Right forelimb (tissue), 1 donor: ENCODE measurements at places on chromosomes 11 and 22.
A peak's percentile ranks its signal among the peaks of the same experiment; 100 is the strongest.

DNA sequence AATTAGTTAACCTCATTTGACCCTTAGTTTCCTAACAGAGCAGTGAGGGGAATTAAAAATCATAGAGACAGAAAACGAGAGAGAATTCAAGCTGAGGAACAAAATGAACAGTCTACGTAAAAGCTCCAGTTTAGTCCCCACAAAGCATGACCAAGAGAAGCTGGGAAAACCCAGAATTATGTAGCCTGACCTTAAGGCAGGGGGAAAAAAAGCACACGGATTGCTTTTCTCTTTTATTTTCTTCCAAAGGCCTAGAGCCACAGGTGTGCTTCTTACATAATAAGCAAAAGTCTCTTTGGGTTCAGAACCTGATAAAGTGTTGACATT, 514 bp upstream of the AMBRA1 start:
- DNase-seq = no peak

DNA sequence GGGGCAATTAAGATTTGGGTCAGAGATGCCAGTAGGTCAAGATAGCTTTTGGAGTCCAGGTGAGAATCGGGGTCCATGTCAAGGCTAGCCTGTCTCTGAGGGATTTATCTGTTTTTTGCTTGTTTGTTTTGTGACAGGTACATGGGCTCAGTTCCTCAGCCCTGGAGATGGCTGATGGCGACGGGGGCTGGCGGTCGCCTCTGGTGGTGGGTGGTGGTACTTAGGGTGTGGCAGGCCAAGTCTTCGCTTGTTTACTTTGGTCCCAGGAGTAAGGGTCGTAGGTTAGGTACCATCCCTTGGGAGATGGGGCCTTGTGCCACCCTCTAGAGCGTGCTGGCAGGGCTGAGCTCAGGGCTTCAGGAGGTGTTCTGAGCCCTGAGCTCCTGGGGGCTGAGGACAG, 4.7 kb downstream of the SLC25A45 start:
- DNase-seq = no peak

DNA sequence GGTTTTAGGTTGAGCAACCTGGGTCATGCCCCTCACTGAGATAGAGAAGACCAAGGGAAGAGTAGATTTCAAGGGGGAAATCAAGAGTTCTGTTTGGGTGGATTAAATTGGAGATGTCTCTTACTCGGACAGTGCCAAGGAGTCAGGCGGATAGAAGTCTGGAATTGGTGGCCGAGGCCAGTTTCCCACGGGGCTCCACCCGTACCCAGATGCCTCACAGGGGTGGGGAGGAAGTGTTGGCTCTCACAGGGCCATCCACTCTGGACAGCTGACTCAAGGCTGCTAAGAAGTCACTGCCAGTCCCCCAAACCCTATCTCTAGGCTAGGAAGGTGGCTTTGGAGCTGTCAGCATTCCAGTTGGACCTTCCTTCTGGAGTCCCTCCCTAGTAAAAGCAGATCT, 79.1 kb upstream of the TIMP3 start:
- no peak for DNase-seq

DNA sequence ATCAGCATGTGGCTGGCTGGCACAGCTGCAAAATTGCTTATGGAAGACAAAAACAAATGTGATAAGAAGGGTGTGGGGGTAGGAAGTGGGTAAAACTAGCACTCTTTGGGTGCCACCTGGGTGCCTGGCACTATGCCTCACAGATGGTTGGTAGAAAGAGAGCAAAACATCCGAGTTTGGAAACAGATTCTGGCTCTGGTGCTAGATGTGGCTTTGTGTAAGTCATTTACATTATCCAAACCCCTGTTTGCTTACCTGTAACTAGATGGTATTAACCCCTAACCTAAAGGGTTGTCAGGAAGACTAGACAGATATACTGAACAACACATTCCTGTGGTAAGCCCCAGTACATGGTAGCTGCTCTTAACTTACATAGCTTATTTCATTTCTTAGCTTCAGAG, 905.6 kb downstream of the DLG2 start:
- DNase-seq = no peak

- DNase-seq = no peak
These were observed 40.2 kb downstream of the RPL27A start for GRCh38 chr11:8722809-8723208.

GRCh38 chr11:119094816-119095065, 6.9 kb downstream of the DPAGT1 start:
- DNase-seq = no peak

- no peak for DNase-seq
These were observed 5.2 kb upstream of the PES1 start for GRCh38 chr22:30596886-30597285.

DNA sequence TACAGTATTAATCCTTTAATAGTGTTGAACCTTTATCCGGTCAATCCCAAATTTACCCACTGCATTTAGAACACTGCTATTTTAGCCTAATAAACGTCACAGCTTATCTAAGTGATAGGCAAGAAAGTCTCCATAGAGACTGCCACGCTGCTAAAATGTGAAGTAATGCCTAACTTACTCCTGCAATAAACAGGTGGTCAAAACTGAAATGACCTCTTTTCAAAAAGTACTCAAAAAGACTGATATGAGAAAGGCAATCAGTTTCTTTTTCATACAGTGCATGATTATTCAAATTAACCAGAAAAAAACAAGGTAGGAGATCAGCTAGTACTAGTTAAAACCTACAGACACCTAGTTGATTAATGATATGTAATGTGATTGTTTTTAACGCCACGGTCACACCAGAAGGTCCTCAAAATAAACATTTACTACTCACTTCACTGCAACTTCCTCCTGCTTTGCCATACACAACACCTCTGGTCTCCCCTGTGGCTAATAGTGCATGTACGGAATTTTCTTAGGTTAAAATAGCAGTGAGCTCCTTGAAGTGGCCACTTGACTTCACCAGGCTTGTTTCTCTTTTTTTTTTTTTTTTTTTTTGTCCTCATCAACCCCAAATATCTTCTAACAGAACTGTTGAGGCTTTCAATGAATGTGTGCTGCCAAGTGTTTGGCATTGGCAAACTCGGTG, 8.8 kb downstream of the ATP5MG start:
- DNase-seq = no peak

DNA sequence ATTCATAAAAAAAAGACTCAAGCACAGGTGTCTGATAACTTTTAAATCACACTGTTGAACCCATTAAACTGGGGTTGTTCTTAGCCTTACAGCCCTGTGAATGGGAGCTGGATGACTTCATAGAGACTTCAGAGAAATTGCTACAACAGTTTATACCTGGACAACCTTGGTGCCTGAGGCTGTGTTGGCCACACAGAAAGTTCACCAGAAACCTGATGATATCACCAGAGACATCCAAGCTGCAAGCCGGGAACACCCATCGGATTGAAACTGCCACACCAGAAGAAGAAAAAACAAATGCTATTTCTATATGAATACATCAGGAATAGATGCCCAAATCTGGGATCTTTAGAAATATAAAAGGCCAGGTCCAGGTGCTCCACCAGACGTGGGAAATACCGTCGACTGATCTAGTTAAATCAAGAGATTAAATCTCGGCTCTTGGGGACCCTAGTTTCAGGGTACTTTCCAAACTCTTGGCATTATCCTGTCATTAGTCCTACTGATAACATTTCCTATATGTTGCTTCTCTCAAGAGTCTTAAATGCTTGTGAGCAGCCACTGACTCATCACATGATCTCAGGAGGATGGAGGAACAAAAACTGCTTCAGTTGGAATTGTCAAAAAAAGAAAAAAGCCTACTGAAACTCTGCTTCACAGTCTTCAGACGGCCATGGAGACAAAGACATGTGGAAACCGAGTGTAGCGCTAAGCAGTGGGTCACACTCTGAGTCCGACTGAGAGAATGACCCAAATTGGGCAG, 28.6 kb upstream of the APOL5 start:
- no peak for DNase-seq

- no peak for DNase-seq
These were observed 305.9 kb downstream of the BRD1 start for GRCh38 chr22:49521787-49522224.

DNA sequence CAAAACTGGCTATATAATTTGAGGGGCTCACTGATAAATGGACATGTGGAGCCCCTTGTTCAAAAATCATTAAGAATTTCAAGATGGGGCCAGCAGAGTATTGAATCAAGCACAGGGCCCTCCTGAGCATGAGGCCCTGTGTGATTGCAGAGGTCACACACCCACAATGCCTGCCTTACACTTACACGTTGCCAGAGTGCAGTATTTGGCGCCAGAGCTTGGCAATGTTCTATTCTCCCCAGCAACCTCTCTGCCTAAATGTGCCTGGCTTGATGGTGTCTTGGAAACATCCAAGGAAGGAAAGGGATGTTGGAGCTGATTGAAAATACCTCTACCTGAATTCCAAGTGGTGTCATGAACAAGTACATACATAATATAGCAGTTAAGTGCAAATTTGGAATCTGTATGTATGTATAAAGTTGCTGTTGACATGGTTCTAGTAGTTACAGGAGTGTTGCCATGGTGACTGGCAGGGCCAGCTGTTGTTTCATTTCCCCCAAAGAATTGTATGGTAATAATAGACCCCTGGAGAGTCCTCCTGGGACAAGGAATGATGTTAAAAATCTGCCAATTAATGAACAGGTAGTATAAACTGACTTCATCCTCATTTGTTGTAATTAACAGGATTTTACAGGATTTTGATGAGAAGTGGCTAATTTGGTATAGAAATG, 205.7 kb upstream of the NAV2 start:
- DNase-seq = no peak

DNA sequence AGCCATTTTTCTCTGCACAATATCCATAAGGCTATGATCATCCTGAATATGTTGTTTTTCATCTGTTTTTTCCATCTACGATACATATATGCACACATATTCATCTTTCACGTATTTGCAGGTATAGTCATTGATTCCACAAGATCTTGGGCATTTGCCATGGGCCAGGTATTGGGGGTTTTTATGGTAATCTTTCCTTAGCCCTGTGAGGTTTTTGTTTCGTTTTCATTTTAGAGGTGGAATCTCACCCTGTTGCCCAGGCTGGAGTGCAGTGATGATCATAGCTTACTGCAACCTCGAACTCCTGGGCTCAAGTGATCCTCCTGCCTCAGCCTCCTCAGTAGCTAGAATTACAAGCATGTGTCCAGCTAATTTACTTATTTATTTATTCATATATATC, 20.0 kb downstream of the CD6 start:
- no peak for DNase-seq

DNA sequence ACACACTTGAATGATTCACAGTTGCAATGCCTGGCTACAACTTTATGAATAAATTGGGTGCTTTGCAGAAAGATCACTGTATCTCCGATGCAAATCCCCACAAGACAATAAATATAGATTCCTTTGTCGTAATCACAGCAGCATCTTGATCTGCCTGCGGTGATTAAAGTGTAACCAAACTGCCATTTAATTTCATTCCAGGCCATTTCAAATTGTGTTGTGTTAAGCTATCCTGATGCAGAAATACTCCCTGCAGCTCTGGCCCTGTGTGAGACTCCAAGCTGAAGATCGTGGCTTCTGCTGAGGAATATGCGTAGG, 40.8 kb upstream of the B3GAT1 start:
- peak; percentile 7 for DNase-seq

DNA sequence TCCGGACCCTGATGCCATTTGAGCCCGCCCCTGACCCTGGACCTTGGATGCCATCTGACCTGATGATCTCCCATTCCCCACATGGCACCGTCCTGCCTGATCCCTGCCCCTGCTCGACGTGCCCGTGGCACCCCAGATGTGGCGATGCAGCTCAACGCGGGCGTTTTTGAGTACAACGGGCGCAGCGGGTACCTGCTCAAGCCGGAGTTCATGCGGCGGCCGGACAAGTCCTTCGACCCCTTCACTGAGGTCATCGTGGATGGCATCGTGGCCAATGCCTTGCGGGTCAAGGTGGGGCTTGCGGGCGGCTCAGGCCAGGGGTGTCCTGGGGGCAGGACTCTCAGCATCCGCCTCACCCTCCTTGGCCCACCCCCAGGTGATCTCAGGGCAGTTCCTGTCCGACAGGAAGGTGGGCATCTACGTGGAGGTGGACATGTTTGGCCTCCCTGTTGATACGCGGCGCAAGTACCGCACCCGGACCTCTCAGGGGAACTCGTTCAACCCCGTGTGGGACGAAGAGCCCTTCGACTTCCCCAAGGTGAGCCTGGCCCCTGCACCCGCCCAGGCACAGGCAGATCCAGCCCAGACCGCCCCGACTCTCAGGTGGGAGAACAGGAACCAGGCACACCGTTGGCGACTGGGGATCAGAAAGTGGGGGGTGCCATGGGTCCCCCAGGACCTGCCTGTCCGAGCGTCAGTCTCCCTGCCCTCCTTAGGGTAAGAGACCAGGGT, 11.1 kb downstream of the PLCB3 start:
- no peak for DNase-seq

DNA sequence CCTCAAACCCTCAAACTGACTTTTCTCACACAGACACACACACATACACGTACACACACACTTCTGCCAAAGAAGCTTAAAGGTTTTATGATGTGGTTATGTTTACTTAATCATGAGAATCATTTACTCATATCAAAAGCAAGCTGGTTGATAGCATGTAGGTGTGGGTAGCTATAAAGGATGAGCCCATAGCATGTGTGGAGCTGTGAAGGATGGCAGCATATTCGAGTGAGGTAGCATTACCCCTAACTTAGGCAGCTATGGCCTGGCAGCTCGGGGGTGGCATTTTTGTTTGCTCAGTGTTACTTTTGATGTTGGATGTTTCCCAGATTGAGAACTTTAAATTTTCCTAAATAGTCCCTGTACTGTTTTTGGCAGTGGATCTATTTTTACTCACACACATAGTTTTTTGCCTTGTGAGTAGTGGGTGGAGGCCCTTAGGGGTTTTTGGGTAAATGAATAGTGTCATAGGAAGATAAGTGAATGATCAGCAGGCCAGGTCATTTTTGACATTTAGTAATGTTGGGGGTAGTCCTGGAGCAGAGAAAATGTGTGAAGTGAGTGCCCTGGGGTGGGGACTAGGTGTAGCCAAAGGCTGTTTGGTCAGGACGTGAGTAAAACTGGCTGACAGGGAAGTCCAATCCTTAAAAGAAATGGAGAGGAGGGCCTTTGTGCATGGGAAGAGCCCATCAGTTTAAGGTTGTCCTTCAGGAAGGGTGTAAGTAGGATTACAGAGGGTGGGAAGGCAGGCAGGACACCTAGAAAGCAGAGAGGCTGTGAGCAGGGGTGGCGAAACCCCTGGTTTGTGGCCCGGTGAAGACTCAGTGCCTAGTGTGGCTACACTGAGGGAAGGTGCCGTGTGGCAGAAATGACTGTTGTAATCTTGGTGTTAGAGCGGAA, 7.1 kb downstream of the YWHAH start:
- no peak for DNase-seq

GRCh38 chr11:93783765-93784144, 327 bp upstream of the MED17 start:
- no peak for DNase-seq

DNA sequence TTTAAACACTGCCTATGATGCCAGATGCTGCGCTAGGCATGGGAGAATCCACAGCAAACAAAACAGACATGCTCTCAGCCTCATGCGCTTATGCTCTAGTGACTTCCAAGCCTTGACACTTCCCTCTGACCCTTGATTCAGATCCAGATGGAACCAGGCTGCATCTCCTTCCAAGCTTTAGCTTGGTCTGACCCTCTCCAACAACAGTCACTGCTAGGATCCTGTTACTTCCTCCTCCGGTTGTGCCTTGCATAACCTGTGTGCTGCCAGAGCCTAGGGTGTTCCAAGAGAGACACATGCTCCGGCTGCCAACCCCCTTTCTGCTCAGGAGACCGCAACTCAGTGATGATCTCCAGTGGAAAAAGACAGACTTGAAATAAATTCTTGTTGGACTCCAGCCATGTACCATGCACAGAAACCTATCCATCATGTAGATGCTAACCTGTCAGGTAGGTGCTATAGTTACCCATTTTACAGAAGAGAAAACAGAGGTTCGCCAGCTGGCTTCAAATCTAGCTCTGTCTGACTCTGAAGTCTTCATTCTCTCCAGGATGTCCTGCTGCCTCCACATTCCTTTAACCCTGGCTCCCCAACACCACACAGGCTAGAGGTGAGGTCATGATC, 136.3 kb upstream of the TEAD1 start:
- no peak for DNase-seq
